ENCODE measurements at places on chromosomes 7 and 10.

- DNase-seq, result no peak
These were observed 45.8 kb upstream of the MNX1 start for GRCh38 chr7:157056246-157056645.

DNA sequence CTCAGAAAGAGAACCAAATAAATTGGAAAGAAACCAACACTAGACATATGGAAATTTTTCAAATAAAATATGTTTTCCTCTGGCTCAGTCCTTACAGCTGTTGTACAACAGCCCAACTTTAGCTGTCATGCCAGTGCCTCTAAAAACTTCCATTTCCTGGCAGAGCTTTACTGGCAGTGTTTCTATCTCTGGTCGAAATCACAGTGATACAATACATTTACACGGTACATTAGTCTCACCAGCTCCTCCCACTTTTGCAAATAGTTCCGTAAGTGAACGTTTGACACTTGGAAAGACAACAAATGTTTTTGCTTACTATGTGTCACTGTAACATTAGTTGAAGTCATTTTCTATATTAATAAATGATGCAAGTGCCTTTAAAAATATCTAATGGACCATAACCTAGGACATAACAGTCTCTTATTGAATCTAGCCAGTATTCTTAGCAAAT, 29.8 kb downstream of the BCAP29 start:
- DNase-seq, result no peak

GRCh38 chr7:3995187-3995586, 686.9 kb upstream of the FOXK1 start:
- no peak for DNase-seq

DNA sequence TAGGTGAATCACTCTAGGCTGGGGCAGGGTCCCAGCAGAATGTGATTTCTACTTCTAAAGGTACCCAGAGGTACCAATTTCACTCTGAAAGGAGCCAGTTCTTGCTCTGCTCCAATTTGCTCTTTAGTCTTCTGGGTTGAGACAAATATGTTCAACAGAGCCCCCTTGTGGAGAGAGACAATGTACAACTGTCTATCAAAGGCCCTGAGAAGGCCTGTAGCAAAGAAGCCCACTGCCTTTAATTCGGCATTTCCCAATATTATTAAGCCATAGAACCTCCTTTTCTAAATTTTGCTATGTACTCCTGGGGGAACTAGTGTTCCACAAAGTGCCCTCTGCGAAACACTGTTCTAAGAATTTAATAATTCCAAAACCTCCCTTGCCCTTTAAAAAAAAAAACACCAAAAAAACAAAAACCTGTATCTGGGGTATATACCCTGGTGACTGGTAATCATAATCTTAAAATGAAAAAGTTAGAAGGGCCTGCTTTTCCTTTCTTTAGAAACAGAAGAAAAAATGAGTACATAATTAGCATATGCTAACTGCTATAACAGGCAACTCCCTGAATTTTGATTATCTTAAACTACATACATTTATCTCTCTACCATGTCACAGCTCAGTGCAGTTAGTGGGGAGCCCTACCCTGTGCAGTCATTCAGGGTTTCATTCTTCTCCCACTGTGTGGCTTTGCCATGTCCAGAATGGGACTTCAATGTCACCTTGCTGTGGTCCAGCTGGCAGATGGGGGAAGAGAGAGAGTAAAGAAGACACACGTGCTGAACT, 160.9 kb upstream of the BMPER start:
- no peak for DNase-seq

DNA sequence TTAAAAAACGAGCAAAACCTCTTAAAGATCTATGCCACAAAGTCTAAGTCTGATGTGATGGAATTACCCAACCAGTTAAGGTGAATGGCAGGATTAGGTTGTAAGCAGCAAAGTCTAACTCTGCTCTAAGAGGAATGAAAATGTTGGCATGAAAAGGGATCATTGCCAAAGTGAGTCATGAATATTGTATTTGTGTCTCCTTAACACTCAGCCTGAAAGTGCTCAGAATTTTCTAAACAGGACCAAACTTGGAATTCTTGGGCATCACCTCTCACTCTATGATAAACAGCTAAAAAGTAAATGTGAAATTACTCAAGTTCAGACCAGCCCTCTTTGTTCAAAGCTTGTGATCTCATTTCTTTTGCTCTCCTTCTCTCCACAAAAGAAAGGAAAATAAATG, 27.0 kb downstream of the PPP1R3A start:
- no peak for DNase-seq

DNA sequence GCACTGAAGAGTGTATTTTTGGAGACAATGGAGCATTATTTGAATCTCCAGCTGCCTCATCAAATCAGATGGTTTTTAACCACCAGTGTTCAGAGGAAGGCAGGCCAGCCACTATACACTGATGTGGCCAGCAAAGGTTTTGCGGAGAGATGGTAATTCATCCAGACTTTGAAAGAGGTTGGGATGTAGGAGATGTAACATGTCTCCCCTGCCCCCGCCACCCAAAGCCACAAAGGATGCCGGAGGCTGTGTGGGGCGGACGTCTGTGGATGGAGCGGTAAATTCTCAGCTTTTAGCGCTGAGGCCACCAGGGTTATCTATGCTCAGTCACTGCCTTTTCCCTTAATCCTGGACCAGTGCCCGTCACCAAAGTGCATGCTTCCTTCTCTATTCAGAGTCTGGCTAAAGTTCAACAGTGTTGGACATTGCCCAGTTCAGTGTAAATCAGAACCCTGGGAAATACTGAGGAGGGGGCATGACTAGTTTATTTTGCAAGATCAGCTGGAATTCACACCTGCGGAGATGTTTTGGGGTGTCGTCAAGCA, 3.7 kb upstream of the TRIP6 start:
- no peak for DNase-seq

DNA sequence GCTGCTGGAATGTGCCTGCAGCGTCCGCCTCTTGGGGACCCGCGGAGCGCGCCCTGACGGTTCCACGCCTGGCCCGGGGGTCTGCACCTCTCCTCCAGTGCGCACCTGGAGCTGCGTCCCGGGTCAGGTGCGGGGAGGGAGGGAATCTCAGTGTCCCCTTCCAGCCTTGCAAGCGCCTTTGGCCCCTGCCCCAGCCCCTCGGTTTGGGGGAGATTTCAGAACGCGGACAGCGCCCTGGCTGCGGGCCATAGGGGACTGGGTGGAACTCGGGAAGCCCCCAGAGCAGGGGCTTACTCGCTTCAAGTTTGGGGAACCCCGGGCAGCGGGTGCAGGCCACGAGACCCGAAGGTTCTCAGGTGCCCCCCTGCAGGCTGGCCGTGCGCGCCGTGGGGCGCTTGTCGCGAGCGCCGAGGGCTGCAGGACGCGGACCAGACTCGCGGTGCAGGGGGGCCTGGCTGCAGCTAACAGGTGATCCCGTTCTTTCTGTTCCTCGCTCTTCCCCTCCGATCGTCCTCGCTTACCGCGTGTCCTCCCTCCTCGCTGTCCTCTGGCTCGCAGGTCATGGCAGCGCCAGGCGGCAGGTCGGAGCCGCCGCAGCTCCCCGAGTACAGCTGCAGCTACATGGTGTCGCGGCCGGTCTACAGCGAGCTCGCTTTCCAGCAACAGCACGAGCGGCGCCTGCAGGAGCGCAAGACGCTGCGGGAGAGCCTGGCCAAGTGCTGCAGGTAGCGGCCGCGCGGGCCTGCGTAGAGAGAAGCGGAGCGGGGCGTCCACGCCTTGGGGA, 645 bp downstream of the SLC26A4 start:
- peak; percentile 37 for DNase-seq

- DNase-seq, result no peak
These were observed 295.4 kb upstream of the KAT6B start for GRCh38 chr10:74530981-74531380.

GRCh38 chr10:58488921-58489320, 23.8 kb upstream of the BICC1 start:
- DNase-seq, result no peak

GRCh38 chr10:104614245-104614831, 26.8 kb upstream of the SORCS3 start:
- DNase-seq, result no peak

- no peak for DNase-seq
These were observed 9.5 kb downstream of the RNF32 start for GRCh38 chr7:156650042-156650441.
